T-helper 2 cell treated with Interferon-gamma antibody and Interleukin-4, amounts not matched to agents 5 μg/mL and 100 μg/mL, for 36 hours (primary cell): ENCODE measurements at places on chromosomes 6 and 20.

- DNase-seq, result no peak
Measured at GRCh38 chr20:14470231-14470899, 133.0 kb upstream of the FLRT3 start.

DNA sequence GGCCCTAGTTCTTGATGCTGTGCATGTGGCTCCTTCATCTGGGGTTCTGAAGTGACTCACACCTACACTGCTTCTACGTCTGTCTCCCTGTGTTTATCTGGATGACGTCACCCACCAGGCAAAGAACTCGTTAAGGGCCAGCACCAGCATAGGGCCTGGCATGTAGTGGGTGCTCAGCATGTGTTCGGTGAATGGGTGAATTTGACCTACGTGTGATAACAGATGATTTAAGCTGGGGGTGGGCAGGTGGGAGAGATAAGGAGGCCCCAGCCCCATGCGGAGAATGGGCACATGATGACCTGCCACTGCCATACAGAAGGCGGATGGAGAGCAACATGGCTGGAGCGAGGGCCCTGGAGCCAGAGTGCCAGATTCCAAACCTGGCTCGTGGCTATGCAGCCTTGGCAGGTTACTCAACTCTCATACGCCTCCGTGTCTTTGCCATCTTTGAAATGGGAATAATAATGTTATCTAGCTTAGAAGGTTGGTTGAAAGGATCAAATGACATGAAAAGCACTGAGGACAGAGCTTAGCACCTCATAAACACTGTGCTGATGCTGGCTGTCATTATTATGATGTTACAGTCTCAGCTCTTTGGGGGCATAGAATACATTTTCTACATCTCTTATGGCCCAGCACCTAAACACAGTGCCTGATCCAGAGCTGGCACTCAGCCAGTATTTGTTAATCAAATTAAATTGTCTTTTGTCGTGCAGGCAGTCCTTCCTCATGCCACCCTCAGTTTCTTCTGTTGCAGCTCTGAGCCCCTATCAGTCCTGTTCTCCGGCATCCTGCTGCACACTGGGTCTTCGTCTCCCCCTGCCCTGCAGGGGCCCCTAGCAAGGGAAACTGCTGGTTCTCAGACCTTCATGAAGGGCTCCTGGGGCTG, 39.6 kb downstream of the VEGFA start:
- no peak for DNase-seq

DNA sequence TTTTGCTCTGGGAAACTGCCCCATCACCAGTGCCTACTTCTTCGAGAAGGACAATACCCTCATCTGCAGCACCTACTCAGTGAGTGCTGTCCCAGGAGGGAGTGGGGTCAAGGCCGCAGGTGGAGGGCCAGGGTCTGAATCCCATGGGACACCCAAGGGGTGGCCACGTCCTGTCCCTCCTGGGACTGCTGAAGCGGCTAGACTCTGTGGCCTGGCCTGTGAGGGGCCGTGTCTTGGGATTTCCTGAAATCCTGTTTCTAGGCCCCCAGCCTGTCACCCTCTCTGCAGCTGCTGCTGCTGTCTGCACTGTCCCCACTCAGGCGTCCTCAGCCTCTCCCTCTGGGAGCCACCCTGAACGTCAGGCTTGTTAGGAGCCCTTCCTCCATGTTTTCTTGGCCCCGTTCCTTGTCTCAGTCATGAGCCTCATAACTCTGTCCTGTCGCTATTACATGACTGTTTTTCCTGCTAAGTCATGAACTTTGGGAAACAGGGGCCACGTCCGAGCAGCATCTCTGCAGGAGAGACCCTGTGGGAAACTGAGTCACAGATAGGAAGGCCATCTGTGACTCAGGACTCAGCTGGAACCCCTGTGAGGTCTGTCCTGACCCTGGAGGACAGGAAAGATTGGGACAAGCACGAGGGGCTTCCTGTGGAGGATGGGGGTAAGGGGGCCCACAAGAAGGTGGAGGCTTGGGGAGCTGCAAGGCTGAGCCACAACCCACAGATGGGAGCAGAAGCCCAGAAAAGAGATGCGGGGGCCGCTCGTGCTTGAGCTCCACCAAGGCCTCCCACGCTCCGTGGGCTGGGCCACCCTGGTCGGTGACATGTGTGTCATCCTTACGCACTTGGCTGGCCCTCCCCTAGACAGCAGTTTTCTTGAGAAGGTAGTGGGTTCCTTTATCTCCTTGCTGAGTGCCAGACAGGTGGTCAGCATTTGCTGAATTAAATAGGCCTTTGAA, 49.9 kb downstream of the EFCAB8 start:
- no peak for DNase-seq

- DNase-seq, result peak; percentile 28
Measured at GRCh38 chr6:12113190-12113577, 101.1 kb downstream of the HIVEP1 start.

- no peak for DNase-seq
Measured at GRCh38 chr20:39719293-39719692, 757.1 kb downstream of the DHX35 start.

DNA sequence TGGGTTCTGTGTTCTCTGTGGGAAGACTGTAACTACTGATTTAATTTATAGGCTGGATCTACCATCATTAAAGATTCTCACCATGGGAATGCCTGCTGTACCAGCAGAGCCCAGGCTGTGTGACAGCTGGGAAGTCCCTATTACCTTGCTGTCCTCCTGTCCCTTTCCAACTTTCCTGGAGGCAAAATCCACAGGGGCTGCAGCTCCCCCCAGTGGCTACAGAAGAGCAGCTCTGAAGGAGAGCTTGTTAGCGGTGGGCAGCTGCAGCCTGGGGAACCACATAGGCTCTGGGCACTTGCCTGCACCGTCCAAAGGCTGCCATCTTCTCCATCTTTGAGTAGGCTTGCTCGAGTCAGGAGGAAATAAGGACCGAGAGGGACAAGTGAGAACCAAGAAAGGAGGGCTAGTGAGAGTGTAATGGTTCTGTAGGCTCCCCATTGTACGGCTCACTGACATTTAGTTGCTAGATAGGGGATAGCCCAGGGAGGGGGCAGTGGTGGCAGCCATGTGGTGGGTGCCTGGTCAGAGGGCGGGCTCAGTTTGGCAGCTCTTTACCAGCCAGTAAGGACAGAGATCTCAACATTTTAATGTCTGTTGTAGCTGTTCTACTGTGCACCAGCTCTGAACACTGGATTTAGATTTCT, 155.1 kb upstream of the MLIP start:
- peak; percentile 6 for DNase-seq

GRCh38 chr6:139540894-139541293, 166.4 kb upstream of the CITED2 start:
- no peak for DNase-seq

DNA sequence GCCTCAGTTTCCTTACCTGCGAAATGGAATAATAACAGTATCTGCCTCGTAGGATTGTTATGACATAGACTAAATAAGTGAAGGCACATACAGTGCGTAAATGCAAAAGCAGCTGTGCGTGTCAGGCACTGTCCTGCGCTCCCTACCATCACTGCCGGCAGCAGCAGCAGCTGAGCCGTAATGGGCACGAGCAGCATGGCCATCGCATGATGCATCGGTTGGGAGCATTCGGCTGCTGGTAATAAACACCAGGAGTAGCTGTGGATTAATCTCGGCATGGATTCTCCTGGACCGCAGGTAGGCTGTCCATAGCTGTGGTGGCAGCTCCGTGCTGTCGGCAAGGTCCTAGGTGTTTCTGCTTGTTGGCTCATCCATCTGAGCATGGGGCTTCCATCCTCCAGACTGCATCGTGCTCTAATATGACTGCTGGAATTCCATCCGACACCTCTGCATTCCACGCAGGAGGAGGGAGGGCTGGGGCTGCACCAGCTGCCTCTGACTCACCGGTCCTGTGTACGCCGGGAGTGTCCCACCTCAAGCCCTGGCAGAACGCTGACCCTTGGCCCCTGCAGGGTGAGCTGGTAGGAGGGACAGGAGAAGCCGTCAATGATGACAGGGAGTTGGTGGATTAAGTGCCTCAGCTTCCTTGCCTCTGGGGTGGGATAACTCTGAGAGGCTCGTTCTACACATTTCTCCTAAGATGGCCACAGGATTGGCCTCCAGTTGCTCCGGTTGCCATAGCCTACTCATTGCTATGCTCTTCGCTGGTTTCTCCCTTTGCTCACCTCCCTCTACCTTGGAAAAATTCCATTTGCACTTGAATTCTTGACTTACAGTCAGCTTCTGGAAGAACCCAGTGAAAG, 100.9 kb upstream of the PMEPA1 start:
- no peak for DNase-seq

DNA sequence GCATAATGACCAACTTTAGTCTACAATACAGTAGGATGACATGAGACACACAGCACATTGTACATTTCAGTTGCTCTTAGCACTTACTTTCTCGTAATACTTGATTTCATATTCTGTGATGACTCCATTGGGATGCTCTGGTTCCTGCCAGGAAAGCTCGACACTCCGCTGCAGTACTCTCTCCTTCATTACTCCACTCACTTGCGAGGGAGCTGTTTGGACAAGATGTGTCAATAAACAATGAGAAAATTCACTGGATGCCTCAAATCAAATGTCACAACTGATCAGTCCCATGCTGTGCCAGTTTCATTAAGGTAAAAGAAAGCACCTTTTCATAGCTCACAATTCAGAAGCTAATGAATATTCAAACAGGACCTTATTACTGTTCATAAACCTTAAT, 147.1 kb downstream of the EPHA7 start:
- no peak for DNase-seq

GRCh38 chr20:49230561-49231133, 11.4 kb downstream of the DDX27 start:
- DNase-seq, result no peak

- no peak for DNase-seq
Measured at GRCh38 chr20:48736231-48736630, 91.6 kb downstream of the PREX1 start.

DNA sequence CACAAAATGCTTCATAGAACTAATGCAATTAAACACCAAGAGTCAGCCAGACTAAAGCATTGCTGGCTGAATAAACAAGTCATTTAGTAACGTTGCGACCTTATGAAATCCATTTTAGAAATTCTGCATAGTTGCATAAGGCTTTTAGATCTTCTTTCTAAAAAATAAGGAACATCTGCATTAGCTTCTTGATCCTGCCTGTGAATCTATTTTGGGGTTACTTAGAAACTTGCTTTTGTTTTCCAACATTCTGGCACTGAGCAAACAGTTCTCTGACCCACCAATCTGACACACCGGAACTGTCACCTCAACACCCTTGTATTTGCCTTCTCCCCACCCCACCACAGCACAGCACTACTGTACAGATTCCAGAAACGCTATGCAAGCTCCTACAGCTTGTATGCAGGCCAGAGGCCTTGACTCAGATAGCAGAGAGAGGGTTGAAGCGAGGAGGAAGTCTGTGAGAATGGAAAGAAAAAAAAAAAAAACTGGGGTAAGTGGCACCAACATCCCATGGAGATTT, 55.0 kb downstream of the KIF13A start:
- no peak for DNase-seq

GRCh38 chr6:143007646-143008045, 53.0 kb upstream of the AIG1 start:
- no peak for DNase-seq

DNA sequence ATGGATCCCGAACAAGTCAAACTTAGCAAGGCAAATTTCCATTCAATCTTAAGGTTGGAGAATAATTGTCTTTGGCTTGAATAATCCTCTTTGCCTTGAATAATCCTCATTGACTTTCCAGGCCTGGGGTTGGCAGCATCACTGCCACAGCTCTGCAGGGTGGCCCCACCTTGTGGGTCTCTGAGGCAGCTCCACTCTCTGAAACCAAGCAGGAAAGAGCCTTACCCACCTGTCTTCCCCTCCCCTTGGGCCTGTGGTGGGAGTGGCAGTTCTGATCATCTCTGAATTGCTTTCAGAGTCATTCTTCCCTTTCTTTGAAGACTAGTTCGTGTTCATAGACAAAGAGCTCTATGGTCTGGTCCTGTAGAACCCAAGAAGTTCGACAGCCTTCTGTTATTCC, 47.5 kb downstream of the KCNQ5 start:
- DNase-seq, result no peak

DNA sequence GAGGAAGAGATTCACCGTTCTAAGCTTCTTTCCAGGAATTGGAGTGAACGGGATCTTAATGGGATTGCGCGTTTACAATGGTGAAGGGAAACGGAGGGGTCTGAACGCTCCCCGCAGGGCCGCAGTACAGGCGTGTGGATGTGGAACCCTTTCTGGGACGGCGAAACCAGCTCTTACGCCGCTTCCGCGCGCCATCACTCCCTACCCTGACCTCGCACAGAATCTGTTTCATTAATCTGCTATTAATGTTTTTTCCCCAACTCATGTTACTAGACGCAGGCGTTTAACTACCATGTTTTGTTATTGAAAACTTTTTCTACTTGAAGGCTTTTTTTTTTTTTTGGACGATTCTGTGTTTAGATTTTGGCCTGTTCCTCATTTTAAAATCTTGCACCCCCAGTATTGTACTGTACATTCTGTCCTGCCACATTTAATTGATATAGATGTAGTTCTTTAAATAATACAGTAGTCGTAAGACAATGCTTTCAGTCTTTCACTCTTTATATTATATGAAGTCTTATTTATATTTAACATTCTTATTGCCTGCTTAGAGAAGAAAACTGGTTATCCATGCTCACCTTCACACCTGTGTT, 696 bp upstream of the SUPT3H start:
- DNase-seq, result no peak

DNA sequence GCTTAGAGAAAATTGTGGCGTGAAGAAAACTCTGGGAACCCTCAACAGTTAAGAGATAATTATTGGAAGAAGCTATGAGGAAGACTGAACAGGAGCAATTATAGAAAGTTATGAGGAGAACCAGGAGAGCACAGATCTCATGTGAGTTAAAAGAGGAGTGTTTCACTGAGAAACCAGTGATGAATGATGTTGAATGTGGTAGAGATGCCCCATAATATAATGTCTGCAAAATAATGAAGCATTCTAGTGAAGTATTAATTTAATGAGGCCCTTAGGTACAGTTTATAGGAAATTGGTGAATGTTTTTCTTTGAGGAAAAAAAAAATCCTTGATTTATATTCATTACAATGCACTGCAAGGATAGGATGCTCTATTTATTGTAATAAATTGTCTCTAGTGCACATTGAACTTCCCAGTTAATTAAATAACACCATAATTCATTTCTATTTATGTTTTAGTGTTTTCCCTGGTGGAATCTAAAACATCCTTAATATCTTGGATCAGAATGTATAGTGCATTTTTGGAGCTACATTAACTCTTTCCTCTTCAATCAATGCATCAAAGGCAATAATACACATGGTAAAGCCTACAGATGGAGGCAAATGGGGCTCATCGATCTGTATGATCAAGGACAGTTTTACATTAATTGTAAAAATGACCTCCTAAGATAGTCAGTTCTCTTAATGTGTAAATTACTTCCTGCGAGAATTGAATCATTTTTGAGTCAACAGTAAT, 91.4 kb upstream of the EYS start:
- no peak for DNase-seq

- DNase-seq, result no peak
Measured at GRCh38 chr6:135195522-135195921, 14.4 kb downstream of the MYB start.

GRCh38 chr6:81793821-81794475, 41.5 kb upstream of the TENT5A start:
- no peak for DNase-seq

GRCh38 chr20:40282541-40282940, 406.5 kb downstream of the MAFB start:
- no peak for DNase-seq

GRCh38 chr6:39197922-39198500, 31.3 kb downstream of the KCNK5 start:
- DNase-seq, result no peak
